Activated CD4-positive, alpha-beta T cell treated with anti-CD3 and anti-CD28 coated beads, Interleukin-2, amount 10 ng/mL, durations not matched to agents 24 days and 14 days (primary cell): ENCODE measurements at places on chromosomes 16 and 17. TPM values are rescaled to one million over a fixed set of nuclear protein-coding genes. Genes with fewer than 3 reads are reported as not detected.

DNA sequence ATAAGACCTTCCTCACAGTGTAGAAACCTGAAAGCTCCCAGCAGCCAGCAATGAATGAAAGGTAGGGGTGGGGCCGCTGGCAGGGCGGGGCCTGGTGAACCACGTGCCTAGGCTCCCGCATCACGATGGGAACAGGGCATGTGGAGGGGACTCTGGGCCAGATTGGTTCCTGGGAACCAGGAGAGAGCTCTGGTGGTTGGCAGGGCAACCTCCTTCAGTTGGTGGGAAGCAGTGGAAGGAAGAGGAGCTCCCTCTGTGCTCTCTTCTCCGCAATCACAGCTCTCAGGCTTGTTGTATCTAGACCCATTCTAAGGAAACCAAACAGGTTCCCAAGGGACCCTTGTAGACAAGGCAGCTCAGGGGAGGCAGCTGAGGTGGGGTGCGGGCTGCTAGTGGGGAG is 10.5 kb downstream of the GGA2 start:
- peaks cover 18% of the 10 kb centered on the region for H3K36me3 ChIP-seq
- H3K4me1 ChIP-seq: peaks cover 30% of the 10 kb centered on the region
- no peak overlapping the region for H3K4me3 ChIP-seq
- H3K27ac ChIP-seq: no peak overlapping the region
- no peaks in the 10 kb centered on the region for H3K27me3 ChIP-seq

GRCh38 chr17:12398441-12399051 is 267.1 kb upstream of the MYOCD start:
- no peak overlapping the region for H3K27ac ChIP-seq
- peak; percentile 27 for DNase-seq
- H3K4me1 ChIP-seq: no peaks in the 10 kb centered on the region
- no peaks in the 10 kb centered on the region for H3K27me3 ChIP-seq
- H3K36me3 ChIP-seq: no peaks in the 10 kb centered on the region

DNA sequence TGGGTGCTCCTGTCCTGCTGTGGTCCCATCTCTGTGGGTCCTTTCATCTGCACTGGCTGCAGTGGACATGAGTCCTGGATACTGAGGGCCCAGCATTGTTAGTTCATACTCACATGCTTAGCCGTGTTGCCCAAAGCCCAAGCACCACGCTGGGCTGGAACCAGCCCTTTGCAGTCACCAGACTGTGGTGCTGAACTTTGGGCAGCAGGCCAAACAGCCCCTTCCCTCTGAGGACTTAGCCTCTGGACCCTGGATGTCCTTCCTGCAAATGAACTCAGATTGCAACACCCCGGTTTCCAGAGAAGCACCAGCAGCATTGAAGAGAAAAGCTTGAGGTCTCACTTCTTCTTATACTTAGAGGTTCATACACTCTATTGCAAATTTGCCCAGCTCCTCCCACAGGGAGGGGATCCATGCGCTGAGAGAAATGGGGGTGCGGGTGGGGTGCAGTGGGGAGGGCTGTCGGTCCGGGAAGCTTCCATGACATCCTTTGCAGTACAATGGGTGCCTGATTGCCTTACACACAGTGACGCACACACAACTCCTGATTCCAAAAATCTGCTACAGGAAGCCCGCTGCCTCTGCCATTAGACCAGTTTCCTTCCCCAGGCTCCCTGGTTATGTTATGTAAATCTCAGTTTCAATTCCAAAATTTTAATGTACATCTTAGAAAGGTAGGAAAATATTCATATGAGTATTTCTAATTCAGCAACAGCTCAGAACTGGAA is 65.8 kb downstream of the RGS9 start:
- no peak for DNase-seq
- peaks cover 15% of the 10 kb centered on the region for H3K27me3 ChIP-seq
- H3K4me1 ChIP-seq: peaks cover 7% of the 10 kb centered on the region
- no peak overlapping the region for H3K27ac ChIP-seq
- no peaks in the 10 kb centered on the region for H3K36me3 ChIP-seq

- no peak overlapping the region for H3K27ac ChIP-seq
- no peak for DNase-seq
- H3K36me3 ChIP-seq: peaks cover 62% of the 10 kb centered on the region
- H3K4me3 ChIP-seq: no peak overlapping the region
- no peaks in the 10 kb centered on the region for H3K27me3 ChIP-seq
Observed at GRCh38 chr17:44062871-44063270, 3.6 kb downstream of the LSM12 start.

DNA sequence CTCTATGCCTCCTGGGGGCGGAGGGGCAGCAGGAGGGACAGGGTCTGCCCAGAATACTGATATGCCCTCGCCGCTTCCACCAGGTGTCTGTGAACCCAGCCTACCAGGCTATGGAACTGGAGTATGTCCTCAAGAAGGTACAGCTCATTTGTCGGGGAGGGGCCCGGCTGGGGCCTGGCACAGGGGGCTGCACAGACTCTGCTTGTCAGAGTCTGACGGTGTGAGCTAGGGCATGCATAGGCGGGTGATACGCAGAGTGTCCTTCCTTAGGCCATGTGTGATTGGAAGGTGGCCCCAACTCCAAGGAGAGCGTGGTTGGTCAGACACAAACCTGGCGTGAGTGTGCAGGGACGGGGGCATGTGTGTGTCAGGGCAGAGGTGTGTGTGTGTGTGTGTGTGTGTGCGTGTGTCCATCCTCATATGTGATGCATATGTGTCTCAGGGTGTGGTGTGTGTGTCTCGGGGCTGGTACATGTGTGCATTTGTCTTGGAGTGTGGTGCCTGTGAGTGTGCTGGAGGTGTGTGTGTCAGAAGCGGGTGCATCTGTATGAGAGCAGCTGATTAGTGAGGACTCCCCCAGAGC is 7.0 kb downstream of the CHAD start:
- no peaks in the 10 kb centered on the region for H3K27me3 ChIP-seq
- no peak overlapping the region for H3K27ac ChIP-seq
- DNase-seq: no peak
- H3K4me3 ChIP-seq: no peak overlapping the region
- H3K4me1 ChIP-seq: no peaks in the 10 kb centered on the region

GRCh38 chr17:55158439-55158838 is 106.3 kb upstream of the HLF start:
- H3K4me1 ChIP-seq: no peaks in the 10 kb centered on the region
- H3K27me3 ChIP-seq: no peaks in the 10 kb centered on the region
- no peak for DNase-seq

DNA sequence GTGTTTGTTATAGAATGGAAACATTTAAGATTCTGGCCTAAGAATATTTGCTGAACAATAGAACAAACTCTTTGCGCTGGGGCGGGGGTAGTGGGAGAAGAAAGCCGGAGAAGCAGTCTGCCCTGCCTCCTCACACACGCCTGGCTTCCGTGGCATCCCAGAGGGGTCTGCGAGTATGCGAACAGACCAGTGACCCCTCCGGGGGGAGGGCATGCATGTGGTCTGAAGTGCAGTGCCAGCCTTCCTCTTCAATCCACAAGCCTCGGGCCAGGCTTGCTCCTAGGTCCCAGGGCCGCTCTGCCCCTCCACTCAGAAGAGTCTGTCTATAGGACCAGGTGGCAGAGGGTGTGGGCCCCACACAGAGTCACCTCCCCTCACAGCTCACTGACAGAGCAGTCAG is 14.1 kb upstream of the IGFALS start:
- no peaks in the 10 kb centered on the region for H3K27me3 ChIP-seq
- H3K27ac ChIP-seq: no peak overlapping the region
- H3K4me3 ChIP-seq: no peak overlapping the region
- DNase-seq: no peak
- no peaks in the 10 kb centered on the region for H3K4me1 ChIP-seq

DNA sequence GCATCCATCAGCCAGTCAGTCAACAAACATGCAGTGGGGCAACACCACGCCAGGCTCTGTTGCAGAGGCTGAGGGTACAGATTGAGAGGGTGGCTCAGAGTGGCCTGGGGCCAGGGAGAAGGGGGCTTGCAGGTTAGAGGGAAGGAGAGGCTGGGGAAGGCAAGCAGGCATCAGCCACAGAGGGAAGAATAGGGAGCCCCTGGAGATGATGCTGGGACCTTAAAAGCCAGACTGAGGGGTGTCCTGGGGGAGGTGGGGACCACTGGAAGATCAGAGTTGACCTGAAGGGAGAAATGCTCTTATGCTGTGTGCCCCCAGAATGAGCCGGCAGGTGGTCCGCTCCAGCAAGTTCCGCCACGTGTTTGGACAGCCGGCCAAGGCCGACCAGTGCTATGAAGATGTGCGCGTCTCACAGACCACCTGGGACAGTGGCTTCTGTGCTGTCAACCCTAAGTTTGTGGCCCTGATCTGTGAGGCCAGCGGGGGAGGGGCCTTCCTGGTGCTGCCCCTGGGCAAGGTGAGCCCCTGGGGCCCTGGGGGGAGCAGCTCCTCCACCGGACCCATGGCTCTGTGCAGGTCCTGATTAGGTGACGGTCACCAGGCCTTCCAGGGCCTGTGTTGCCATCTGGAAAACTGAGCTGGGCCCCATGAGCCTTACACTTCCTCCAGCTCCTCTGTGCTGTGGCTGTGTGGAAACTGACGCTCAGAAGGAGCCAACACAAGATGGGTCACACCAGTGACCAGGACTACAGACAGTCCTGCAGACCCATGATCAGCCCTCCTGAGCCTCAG is 1.7 kb downstream of the CORO1A start:
- H3K36me3 ChIP-seq: peaks cover 39% of the 10 kb centered on the region
- peak overlapping the region; percentile 98 for H3K27ac ChIP-seq
- peaks cover 28% of the 10 kb centered on the region for H3K4me1 ChIP-seq
- DNase-seq: no peak
- H3K27me3 ChIP-seq: no peaks in the 10 kb centered on the region

DNA sequence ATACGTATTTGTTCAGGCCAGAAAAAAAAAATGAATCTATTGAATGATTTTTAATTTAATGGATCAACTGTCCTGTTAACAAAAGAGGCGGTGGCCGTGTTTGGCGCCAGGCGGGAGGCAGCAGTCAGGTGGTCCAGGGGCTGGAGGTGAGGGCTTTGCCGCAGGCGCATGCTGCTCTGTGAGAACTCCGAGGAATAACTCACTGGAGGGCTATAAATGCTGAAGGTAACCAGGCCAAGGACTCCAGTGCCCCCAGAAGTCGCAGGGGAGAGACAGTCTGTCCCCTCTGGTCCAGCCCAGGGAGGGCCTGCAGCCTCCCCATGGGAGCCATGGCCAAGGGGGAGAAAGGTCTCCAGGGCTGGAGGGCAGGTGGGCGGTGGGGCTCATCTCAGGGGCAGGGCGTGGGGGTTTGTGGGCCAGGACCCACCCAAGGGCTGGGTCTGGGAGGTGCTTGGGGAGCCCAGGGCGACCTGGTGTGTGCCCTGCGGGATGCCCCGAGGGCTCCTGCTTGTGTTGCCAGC is 7.1 kb upstream of the BAHCC1 start:
- peak overlapping the region; percentile 26 for H3K4me3 ChIP-seq
- H3K36me3 ChIP-seq: peaks cover 2% of the 10 kb centered on the region
- no peak for DNase-seq
- H3K4me1 ChIP-seq: peaks cover 5% of the 10 kb centered on the region
- peaks cover 49% of the 10 kb centered on the region for H3K27me3 ChIP-seq

DNA sequence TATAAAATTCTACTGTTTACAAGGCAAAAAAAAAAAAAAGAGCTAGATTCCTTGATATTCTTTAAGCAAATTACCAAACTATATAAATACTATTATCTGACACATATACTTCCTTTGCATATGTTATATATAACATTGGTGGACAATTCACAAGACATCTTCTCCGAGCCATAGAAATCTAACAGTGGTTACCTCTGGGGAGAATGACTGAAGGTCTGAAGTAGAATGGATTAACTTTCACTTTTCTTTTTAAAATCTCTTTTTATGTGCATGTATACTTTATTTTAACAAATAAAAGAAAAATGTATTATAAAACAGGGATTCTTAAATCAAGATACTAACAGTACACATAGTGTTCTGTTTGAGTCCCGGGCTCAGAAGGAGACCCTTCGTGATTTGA is 131.0 kb downstream of the MRTFB start:
- no peaks in the 10 kb centered on the region for H3K36me3 ChIP-seq
- H3K4me1 ChIP-seq: peaks cover 8% of the 10 kb centered on the region
- H3K27ac ChIP-seq: no peak overlapping the region
- H3K27me3 ChIP-seq: no peaks in the 10 kb centered on the region

DNA sequence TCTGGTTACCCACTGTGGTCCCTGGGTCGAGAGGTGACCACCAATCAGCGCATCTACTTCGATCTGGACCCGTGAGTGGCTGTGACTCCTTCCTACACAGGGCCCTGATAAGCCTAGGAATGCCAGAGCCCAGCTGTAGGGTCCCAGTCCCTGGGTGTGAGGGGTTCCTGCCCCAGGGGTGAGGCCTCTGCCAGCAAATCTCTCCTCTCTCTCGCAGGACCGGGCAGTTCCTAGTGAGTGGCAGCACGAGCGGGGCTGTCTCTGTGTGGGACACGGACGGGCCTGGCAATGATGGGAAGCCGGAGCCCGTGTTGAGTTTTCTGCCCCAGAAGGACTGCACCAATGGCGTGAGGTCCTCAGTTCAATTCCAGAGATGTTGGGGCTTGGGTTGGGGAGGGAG is 2.2 kb upstream of the EFNB3 start:
- H3K4me3 ChIP-seq: no peak overlapping the region
- H3K4me1 ChIP-seq: peaks cover 12% of the 10 kb centered on the region
- peaks cover 18% of the 10 kb centered on the region for H3K36me3 ChIP-seq
- peaks cover 37% of the 10 kb centered on the region for H3K27me3 ChIP-seq

DNA sequence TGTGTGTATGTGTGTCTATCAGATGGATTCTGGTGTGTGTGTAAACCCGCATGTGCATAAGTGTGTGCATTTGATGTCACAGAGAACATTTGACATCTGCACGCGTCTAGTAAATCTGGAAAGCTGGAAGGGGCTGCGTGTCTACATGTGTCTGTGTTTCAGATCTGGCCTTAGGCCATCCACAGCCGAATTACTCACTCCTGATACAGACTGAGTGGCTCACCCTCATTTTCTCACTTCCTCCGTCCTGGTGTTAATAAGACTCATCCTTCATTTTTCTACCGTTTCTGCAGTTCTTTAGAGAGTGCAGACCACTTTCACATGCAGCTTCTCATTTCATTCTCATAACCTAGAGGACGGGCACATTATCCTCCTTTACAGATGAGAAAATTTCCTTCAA is 491.6 kb downstream of the CDH13 start:
- H3K27ac ChIP-seq: no peak overlapping the region
- H3K4me1 ChIP-seq: no peaks in the 10 kb centered on the region
- no peak overlapping the region for H3K4me3 ChIP-seq
- no peak for DNase-seq
- no peaks in the 10 kb centered on the region for H3K36me3 ChIP-seq

DNA sequence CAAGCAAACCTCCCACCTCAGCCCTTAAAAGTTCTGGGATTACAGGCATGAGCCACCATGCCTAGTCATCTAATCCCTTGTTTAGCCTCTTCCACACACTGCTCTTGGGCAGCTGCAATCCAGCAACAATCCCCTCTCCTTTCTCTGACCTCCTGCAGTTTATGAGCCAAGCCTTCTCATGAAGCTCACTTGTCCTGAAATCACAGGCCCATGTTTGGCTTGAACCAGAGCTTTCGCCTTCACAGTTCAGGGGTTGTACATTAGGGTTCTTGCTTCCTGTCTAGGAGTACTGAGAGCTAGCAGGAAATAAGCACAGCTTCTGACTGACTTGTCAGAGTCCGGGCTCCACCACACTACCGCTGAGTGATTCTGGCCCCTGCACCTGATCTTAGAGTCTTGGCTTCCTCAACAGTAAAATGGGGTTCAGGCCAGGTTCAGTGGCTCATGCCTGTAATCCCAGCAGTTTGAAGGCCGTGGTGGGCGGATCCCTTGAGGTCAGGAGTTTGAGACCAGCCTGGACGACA is 16.3 kb downstream of the ERAL1 start:
- peak overlapping the region; percentile 97 for H3K27ac ChIP-seq
- peaks cover 12% of the 10 kb centered on the region for H3K4me1 ChIP-seq
- H3K27me3 ChIP-seq: no peaks in the 10 kb centered on the region
- H3K36me3 ChIP-seq: no peaks in the 10 kb centered on the region

SPHK1 gene
- 26.8 and 27.6 TPM in 2 replicates for total RNA-seq

SPNS2 gene
- total RNA-seq: 0.17 and 0.28 TPM in 2 replicates

ZNHIT3 gene
- total RNA-seq: 47.3 and 48.5 TPM in 2 replicates

SLC13A2 gene
- not detected in 2 replicates for total RNA-seq

NSF gene
- total RNA-seq: 28.1 and 32.7 TPM in 2 replicates
